Head of caudate nucleus (tissue), 42 donors: ENCODE measurements at places on chromosomes 5 and 9.
A peak's percentile ranks its signal among the peaks of the same experiment; 100 is the strongest.

DNA sequence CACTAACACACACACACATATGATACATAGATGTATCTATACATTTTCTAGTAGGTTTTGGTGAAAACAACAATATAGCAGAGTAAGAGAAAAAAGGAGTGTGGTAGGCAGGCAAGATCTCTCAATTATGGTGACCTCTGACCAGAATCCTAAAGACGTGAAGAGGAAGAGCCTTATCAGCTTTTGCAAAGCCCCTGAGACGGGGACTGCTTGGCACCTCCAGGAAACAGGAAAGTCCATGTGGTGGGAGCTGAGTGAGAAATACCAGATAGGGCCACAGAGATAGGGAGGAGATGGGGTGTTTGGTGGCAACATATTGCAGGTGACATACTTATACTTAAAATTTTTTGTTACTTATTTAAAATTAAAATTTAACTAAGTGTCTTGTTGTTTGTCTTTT lies 39.9 kb upstream of the CTXN3 start:
- no peak for DNase-seq

GRCh38 chr9:76737154-76737902 lies 26.9 kb upstream of the PCA3 start:
- DNase-seq = no peak

- DNase-seq = no peak
Measured at GRCh38 chr9:35000535-35001284, 11.2 kb downstream of the DNAJB5 start.

- peak; percentile 50 for DNase-seq
Measured at GRCh38 chr9:85430659-85431338, 311.0 kb downstream of the AGTPBP1 start.

- no peak for DNase-seq
Measured at GRCh38 chr9:84517026-84517425, 152.5 kb upstream of the NTRK2 start.

DNA sequence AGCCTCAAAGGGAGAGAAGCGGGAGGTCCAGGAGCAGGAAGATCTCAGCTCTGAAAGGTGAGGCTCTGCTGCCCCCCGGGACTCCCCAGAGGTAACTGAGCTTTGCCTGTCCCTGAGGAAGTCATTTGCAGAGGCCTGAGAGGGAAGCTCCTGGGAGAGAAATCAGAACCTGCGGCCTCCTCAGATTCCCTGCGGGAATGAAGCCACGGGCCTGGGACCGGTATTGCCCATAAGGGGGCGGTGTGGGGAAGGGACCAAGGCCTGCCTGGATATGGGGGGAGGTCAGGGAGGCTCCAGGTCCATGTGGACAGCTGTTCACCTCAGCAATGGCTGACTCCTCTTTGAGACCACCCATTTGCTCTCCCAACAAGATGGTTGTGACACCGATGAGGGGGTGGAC lies 1.3 kb downstream of the SPATA31E1 start:
- no peak for DNase-seq

GRCh38 chr5:83827111-83827557 lies 106.5 kb upstream of the HAPLN1 start:
- no peak for DNase-seq

DNA sequence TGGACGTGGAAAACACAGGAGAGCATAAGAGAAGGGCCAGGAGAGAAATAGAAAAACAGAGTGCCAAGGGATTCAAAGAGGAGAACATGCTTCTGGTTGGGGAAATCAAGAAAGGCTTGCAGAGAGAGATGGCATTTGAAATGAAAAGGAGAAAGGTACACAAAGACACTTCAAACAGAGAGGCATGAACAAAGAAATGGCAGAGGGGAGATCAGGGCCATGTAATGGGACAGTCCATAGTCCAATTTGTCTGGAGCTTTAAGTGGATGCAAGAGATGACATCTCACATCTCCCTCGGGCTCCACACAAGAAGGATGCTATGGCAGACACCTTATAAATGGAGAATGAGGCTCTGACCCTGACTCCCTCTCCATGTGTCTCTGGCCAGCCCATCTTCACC lies 331.1 kb downstream of the MLLT3 start:
- no peak for DNase-seq

DNA sequence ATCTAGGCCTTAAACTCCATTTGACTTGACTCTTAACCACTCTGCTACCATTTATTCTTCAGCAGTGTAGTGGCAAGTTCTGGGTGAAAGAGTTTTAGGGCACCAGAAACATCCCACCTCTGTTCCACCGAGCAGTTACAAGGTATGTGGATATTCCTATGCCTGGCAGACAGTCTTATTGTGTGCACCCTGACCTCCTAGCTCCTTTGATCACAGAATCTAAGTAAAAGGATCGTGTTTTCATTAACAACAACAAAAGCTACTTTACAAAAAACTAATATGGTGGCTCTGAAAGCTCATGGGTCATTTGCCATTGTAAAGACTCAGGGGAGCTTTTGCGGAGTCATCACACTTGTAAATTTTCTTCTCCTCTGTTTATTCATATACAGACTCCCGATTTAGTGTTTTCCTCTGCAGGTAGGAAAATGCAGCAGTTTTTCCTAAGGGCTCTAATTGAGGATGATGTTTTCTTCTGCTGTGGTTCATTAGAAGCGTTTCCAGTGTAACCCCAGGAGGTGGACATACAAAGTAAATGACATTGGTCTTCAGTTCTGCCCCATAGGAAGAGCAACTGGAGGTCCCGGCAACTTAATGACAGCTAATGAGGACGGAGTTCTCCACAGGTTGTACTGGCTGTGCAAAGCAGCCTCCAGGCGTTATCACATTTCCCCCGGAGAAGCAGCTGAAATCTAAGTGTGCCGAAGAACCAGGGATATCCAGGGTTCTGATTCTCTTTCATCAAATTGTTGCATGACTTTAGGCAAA lies 78.2 kb downstream of the ATP10B start:
- DNase-seq = no peak

DNA sequence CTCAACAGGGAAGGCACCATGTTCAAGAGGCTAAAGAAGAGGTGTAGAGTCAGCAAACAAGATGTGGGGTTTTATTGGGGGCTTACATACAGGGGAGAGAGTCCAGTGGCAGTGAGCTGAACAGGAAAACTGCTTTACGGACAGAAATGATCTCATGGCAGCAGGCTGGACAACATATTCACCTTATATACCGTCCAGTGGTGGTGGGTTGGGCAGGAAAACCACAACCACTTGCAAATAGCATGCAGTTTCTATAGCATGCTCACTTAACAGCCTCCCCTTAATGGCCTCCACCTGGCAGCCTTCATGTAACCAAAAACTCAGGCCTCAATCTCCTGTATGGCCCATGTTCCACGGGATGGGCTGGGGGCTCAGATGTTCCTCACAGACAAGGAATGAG lies 5.4 kb downstream of the TNFSF8 start:
- DNase-seq = no peak

GRCh38 chr5:119398727-119399466 lies 43.1 kb downstream of the TNFAIP8 start:
- no peak for DNase-seq

GRCh38 chr5:88785746-88786565 lies 97.0 kb downstream of the MEF2C start:
- DNase-seq = peak; percentile 48

DNA sequence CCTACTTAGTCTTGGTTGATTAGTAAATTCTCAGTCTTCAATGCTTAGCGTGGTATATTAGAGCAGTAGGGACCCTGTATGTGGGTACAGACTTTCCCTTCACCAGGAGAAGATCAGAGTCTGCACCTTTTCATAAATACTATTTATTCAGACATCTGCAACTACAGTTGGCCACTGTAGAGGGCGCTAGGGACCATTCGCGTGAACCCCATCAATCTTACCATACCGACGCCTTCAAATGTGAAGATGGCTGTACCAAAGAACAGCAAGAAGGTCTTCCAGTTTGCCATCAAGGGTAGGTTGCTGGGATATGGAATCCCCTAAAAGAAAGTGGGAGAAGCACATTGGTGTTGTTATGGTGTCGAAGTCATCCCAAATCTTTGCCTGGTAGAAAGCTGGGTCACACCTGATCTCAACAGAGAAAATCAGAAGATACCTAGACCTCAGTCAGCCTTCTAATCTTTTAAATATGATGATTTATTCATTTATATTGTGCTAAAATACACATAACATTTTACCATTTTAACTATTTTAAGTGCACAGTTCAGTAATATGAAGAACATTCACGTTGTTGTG lies 19.1 kb downstream of the SLC36A3 start:
- no peak for DNase-seq

- DNase-seq = no peak
Measured at GRCh38 chr5:76590027-76590426, 33.2 kb downstream of the F2RL2 start.

- DNase-seq = no peak
Measured at GRCh38 chr5:32769711-32770110, 58.6 kb downstream of the NPR3 start.
